ENCODE measurements at places on chromosomes 3 and 15.
A peak's percentile ranks its signal among the peaks of the same experiment; 100 is the strongest.

DNA sequence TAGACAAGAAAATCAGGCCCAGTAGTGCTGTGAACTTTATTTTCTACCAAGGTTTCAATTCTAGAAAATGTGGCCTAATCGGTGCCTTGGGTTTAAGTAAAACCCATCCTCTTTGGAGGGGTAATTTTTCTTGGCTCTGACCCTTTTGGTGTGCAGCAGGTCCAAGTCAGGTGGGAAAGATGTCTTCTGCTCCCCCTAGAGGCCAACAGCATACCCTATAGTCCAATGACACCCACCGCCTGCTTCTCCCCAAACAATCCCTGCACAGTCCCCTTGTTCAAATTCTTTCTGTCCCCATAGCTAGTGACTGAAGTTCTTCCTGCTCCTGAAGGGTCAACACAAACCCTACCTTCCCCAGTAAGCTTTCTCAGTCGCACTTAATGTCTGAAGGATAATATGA is 261.8 kb upstream of the GOLGA6L4 start:
- DNase-seq = peak; percentile 10

DNA sequence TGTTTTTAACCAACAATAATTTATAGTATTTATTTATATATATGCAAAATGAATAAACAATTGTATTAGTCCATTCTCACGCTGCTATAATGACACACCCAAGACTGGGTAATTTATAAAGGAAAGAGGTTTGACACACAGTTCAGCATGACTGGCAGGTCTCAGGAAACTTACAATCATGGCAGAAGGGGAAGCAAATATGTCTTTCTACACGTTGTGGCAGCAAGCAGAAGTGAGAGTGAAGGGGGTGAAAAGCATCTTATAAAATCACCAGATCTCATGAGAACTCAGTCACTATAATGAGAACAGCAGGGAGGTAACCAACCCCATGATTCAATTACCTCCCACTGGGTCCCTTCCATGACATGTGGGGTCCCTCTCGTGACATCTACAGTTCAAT is 162.8 kb upstream of the SLITRK3 start:
- DNase-seq = no peak

GRCh38 chr15:78107471-78107870 is 15.1 kb downstream of the SH2D7 start:
- DNase-seq = no peak

DNA sequence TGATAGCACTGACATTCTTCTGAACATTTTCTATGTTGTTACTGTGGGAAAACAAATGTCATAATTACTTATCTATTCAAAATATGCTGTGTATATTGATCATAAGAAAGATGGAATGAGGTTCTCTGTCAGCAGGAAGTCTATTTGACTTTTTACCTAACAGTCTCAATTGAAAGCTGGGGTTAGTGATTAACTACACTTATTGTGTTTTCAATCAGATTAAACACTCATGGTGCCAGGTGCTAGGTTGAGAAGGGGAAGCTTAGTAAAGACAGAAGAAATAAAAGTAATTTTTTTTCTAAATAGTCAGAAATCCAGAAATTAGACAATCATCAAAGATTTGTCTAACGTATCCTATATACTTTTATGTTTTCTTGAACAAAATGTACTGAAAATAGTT is 281.0 kb upstream of the NR2E3 start:
- DNase-seq = no peak

DNA sequence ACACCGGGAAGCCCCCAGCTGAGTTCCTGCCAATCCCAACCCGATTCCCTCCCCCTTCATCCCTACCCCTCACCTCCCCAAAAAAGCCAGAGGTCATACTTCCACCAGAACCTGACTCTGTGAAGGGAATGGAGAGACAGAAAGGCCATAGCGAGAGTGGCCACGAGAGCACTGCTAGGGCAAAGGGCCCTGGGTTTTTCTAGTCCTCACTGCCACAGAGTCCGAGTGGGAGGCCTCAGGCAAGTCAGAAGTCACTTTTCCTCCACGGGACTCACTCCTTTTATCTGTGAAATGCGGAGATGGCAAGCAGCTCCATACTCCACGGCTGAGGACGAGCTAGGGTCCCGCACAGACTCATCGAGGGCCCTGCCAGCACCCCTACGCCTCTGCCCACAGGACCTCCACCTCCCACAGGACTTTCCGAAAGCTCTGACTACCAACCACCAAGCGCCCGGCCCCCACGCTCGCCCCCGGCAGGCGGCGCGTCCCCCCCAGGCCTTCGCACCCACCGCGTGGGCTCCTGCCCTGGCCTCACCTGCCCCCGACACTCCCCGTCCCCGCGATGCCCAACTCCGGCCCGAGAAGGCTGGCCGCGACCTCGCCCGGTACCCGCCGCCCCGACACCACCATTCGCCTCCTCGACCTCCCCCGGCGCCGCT is 792 bp downstream of the ATP13A3 start:
- DNase-seq = peak; percentile 65

DNA sequence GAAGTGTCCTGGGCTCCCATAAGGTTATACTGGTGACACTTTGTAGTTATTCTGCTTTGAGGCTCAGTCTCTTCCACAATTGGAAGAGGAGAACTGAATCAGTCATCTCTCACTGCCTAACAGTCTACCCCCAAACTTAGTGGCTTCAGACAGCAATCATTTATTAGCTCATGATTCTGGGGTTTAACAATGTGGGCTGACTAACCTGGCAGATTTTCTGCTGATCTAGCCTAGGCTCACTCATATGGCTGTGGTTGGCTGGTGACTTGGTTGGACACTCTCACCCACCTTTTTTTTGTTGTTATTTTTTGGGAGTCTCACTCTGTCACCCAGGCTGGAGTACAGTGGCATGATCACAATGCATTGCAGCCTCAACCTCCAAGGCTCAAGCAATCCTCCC is 7.1 kb downstream of the GPD1L start:
- no peak for DNase-seq

- no peak for DNase-seq
These were observed 54.7 kb upstream of the CNOT10 start for GRCh38 chr3:32630266-32630665.

DNA sequence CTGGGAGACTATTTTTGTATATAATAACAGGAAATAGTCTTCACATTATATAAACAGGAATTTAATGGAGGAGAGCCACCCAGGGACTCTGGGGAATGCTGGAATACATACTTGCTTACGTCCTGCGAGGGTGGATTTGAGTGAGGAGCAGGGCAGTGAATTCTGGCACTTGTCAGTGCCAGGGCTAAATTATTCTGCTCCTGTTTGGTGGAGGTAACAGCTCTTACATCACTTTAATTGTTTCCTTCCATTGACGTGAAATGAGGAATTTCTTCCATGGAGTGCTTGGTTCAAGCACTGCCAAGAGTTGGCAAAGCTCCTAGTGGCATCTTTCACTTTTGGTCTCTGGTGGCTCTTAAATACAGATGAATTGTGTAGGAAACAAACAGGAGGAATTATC is 94.1 kb upstream of the GOLGA8J start:
- no peak for DNase-seq
